ENCODE measurements at places on chromosomes 2 and 18. TPM values are rescaled to one million over a fixed set of nuclear protein-coding genes. Genes with fewer than 3 reads are reported as not detected.

PRKAG3 gene
- not detected for total RNA-seq

SPC25 gene
- 20.3 TPM for total RNA-seq

SP9 gene
- 3.2 TPM for total RNA-seq

LIMS4 gene
- 0.29 TPM for total RNA-seq

DSEL gene
- 0.27 TPM for total RNA-seq

PTPRM gene
- 34.1 TPM for total RNA-seq

COL3A1 gene
- 0.27 TPM for total RNA-seq

LCT gene
- 0.03 TPM for total RNA-seq

FOXI3 gene
- total RNA-seq = not detected

CCDC74B gene
- 4.4 TPM for total RNA-seq

NBAS gene
- total RNA-seq = 15.6 TPM

LYG1 gene
- 1.4 TPM for total RNA-seq

REL gene
- total RNA-seq = 3.6 TPM

UGT1A3 gene
- not detected for total RNA-seq

RUFY4 gene
- not detected for total RNA-seq

CKAP2L gene
- 13.4 TPM for total RNA-seq

CLEC4F gene
- not detected for total RNA-seq

GPBAR1 gene
- 0.15 TPM for total RNA-seq
